Cardiac septum (tissue), 1 donor: ENCODE measurements at places on chromosomes 12 and 14. TPM values are rescaled to one million over a fixed set of nuclear protein-coding genes. Genes with fewer than 3 reads are reported as not detected.

GRCh38 chr12:98696036-98696646 is 51.1 kb downstream of the APAF1 start:
- DNase-seq = no peak

The HAL gene
- 0.22 TPM for total RNA-seq

The ETNK1 gene
- total RNA-seq = 20.6 TPM

DNA sequence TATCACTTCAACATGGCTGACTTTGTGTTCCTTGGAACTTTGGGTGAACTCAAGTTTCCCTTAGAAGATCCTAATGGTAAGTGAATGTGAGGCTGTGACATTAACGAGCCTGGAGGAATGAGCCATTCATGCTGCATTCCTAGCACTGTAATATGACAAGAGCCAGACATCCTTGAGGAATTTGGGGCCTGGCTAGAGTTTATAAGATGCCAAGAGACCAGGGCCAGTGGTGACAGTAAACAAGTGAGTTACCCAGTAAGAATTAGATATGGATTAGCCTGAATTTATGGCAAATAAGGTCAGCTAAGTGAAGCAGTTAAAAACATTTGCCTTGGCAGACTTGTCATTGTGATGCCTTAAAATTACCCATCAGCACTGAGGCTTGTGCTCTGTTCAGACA is 232.4 kb downstream of the AKAP6 start:
- DNase-seq = no peak

DNA sequence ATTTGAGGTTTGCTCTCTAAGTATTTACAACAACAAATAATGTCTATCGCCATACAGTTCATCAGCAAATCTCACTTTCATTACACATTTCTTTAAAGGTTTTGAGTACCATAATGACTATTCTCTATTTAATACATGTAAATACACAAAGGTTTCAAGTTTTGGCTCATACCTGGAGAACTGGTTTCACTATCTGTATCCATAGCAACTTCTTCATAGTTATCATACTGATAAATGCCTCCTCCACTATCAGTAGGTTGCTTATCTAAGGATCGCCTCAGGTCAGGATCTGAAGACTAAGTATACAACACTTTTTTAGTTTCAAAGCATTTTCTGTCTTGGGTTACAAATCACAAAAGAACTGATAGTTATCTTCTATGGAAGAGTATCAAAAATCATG is 21.4 kb downstream of the ZFC3H1 start:
- no peak for DNase-seq
